ENCODE measurements at places on chromosomes 16 and 17.
A peak's percentile ranks its signal among the peaks of the same experiment; 100 is the strongest.

- peak; percentile 52 for DNase-seq
Measured at GRCh38 chr17:43907425-43907981, at the start of gene MPP2. Gene MPP2, minus strand, starts transcription at chr17:43907536. Its CDS starts 3,076 bp downstream, at chr17:43904460.

DNA sequence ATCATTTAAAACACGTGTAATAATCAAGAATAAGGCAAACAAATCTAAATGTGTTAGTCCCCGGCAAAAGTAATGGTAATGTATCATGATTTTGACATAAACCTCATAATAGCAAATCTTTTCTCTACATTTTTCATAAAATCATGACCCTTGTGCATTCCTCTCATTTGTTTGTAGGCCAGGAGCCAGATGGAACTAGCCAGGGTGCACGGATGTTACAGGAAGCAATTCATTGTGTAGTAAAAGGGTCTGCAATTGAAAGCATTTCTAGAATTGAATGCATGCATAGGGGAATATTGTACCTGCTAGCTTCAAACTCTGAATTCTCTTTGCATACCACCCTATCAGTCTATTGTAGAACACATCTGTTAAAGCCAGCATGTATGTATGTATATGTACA is 66.6 kb downstream of the CNTNAP4 start:
- DNase-seq, result no peak

- no peak for DNase-seq
Measured at GRCh38 chr16:52492789-52493357, 54.1 kb downstream of the TOX3 start.

DNA sequence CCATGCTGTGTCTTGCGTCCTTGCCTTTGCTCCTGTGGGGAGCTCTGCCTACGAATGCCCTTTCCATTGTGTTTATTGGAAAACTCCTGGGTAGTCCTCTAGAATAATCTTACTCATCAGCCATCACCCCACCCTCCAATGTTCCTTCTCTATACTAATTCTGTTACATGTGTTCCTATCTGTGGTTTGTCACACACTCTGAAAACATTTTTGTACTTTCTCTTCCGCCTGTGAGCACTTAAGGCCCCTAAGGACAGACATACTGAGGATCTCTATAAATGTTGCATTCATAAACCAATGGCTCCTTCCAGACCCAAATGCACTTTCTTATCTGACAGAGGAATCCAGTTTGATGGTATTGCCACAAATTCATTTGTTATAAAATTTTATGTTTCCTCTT is 53.9 kb upstream of the MON1B start:
- no peak for DNase-seq

GRCh38 chr16:12415072-12415471 is 388.6 kb downstream of the CPPED1 start:
- DNase-seq, result no peak

DNA sequence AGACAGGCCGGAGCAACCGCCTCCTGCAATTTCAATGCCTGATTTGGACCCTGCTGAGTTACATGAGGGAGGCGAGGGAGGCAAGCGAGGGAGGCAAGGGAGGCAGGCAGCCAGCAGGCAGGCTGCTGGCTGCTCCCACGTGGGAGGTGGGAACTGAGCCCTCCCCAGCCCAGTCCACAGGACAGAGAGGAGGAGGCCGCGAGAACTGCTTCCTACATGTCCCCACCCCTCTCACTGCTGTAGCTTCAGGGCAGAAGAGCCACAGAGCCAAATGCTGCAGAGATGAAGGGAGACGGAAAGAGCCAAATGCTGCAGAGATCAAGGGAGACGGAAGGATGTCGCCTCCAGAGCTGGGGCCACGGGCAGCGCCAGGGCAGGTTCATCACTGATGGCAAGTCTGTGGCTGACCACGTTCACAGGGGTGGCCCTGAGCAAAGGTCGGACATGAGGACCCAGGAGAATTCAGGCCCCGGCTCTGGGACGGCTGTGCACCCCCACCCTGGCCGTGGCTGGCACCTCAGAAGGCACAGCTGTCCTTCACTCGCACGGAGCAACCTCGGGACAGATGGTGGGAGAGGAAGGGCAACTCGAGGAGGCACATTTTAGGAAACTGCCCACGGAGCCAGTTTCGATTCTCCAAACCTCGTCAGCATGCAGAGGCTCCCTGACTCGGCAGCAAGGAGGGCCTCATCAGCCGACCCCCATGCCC is 21.5 kb downstream of the RPH3AL start:
- no peak for DNase-seq

- DNase-seq, result no peak
Measured at GRCh38 chr17:48631693-48632578, 5.8 kb upstream of the HOXB9 start.

- DNase-seq, result no peak
Measured at GRCh38 chr16:30889721-30890120, 4.2 kb downstream of the BCL7C start.

DNA sequence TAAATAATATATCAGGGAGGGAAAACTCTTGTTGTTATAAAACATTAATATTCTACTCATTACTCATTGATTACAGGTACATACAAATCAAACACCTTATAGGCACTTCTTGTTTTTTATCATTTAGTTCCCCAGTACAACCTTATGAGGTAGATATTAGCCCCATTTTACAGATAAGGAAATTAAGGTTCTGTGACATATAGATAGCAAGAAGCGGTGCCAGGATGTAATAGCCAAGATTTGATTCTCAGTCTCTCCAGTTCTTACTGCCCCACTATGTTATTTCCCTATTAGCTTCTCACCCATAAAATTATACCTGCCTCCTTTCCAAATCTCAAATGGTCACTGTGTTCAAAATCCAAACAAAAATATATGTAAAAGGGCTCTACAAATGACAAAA is 36.9 kb downstream of the CMTM3 start:
- DNase-seq, result no peak

DNA sequence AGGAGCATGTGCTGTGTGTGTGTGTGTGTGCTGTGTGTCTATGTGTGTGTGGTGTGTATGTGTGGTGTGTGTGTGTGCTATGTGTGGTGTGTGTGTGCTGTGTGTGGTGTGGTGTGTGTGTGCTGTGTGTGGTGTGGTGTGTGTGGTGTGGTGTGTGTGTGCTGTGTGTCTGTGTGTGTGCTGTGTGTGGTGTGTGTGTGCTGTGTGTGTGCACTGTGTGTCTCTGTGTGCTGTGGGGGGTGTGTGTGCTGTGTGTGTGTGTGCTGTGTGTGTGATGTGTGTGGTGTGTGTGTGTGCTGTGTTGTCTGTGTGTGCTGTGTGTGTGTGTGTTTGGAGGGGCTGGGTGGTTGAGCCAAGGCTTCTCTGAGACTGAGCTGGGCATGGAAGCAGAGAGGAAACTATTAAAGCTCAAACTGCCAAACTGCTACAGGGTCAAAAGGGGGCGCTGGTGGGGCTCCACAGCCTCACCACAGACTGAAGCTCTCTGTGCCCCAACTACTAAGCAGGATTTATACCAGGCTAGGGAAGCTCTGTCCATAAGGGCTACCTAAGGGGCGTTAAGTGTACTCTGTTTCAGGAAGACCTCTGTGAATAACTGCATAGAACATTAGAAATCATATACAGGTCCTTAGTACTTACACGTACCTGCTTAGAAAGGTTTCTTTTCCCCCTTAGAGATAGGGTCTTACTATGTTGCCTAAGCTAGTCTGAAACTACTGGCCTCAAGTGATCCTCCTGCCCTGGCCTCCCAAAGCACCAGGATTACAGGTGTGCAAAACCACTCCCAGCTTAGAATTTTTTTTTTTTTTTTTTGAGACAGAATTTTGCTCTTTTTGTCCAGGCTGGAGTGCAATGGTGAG is 27.8 kb upstream of the GHDC start:
- peak; percentile 48 for DNase-seq

- DNase-seq, result no peak
Measured at GRCh38 chr17:8074554-8074953, 13.0 kb downstream of the ALOX12B start.

DNA sequence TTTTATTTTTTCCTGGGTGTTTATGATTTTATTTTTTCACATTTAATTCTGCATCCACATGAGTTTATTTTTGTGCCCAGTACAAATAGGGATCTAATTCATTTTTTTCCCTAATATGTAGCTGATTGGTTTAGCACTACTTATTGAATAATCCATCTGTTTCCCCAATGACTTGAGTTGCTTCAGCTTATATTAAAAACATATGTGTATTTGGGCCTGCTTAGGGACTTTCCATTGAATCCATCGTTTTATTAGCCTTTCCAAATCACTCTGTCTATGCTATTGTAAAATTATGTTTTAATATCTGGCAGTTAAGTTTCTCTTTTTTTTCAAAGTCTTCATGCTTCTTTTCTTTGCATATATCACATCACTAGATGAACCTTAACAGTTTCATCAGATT is 42.2 kb downstream of the WWP2 start:
- no peak for DNase-seq

Data from activated gamma-delta T cell treated with Interleukin-2 at 50 U/mL for 16 hours (primary cell).